ENCODE measurements at places on chromosomes 7 and 10.

- DNase-seq = no peak
These were observed 54.3 kb downstream of the ERCC6 start for GRCh38 chr10:49484486-49485235.

DNA sequence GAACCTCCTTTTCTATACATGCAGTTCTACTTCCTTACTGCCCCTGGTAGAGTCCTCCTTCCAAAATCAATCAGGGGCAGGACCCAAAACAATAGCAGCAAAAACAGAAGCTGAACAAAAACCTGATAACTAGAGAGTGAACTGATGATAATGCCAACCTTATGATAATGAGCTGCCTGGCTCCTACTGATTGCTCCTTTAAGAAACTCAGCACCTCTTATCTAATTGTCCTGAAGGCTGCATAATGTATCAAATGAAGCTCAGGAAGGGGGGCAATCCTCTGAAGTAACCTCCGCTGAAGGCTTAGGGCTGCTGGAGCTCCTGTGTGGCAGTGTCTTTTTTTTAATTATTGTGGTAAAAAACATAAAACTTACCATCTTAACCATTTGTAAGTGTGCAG, 257.0 kb downstream of the PHTF2 start:
- no peak for DNase-seq

DNA sequence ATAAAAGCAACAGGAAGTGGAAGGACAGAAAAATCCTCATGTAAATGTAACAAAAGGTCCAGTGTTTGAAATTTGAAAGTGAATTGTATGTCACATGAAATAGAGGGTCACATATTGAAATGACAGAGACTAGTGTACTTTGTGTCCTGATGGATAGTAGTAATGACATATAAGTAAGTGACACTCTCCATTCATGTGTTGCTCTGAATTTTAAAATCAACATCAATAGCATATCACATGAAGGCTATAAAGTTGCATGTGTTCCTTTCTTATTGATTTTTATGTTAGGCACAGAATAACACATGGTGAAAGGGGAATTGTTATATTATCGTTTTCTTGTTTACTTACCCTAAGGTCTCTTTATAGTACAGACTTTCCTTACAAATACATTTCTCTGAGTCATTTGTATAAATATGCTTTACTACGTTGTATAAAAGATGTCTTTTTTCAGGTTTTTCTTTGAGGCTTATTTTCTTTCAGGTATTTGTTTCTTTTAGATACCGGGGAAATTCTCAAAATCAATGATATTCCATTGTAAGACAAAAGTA, 104.6 kb upstream of the CACNA2D1 start:
- no peak for DNase-seq

DNA sequence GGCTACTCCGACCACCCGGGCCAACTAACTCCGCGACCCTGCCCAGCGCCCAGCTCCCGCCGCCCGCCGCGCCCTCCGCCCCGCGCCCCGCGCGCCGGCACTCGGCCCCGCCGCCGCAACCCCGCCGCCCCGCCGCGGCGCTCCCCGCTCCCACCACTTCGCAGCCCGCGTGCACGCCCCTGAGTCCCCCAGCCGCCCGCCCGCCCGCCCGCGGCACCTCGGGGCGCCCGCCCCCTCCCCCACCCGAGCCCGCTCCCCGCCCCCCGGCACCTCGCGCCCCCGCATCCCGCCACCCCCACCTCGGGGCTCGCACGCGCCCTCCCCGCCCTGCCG, 598 bp downstream of the JAZF1 start:
- no peak for DNase-seq

DNA sequence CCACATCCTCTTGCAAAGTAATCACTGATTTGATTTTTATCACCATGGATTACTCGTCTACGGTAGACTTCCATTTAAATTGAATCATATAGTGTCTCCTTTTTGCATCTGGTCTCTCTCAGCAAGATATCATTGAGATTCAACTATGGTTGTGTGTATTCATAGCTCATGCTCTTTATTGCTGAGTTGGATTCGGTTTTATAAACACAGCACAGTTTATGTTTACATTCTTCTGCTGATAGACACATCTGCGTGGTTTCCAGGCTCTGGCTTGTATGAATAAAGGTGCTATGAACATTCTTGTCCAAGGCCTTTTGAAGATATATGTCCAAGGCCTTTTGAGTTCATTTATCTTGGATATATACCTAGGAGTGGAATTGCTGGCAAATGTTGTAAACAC, 356.5 kb upstream of the CELF2 start:
- DNase-seq = no peak

DNA sequence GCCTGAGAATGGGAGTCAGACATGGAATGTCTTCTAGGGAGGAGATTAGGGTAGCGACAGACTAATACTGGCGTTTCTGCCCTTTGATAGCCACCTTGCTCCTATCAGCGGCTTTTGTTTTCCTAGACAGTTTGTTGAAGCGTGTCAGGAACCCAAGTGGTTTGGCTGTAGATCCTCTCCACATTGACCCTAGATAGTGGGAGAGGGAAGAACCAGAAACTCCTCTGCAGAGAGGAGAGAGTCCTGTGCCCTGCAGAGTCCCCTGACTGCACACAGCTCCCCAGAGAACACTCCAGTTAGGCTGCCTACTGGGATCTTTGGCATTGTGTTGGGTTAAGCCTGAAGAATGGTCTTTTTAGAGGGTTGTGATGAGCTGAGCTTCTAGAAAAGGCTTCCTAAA, 2.4 kb downstream of the MEPCE start:
- no peak for DNase-seq

GRCh38 chr10:5666008-5666840, at the start of gene ASB13:
ASB13 (minus strand) TSS chr10:5666595; CDS start chr10:5666551, 44 bp downstream.
- no peak for DNase-seq

DNA sequence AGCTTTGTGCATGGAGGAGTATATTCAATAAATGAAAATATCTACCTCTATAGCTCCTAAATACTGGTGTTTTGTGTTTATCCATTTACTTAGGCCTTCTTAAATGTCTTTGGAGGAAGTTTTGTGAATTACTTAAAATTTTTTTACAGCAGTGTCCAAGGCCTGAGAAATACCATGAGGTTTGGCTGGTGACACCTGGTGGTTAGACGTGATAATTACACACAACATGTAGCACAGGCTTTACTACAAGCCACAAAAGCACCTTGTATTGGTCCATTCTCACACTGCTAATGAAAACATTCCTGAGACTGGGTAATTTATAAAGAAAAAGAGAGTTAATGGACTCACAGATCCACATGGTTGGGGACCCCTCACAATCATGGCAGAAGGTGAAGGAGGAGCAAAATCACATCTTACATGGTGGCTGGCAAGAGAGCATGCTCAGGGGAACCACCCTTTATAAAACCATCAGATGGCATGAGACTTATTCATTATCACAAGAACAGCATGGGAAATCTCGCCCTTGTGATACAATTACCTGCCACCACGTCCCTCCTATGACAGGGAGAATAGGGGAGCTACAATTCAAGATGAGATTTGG, 20.6 kb downstream of the HYAL4 start:
- DNase-seq = peak; percentile 47

GRCh38 chr10:96532523-96532922, 18.8 kb upstream of the TLL2 start:
- DNase-seq = no peak

Measured in hippocampal formation (tissue), 2 donors.